Activated CD4-positive, alpha-beta T cell treated with anti-CD3 and anti-CD28 coated beads, Interleukin-2, Interleukin-4, amounts not matched to agents 100 ng/mL and 50 ng/mL, durations not matched to agents 16 hours and 8 hours (primary cell): ENCODE measurements at places on chromosomes 6 and 20.

DNA sequence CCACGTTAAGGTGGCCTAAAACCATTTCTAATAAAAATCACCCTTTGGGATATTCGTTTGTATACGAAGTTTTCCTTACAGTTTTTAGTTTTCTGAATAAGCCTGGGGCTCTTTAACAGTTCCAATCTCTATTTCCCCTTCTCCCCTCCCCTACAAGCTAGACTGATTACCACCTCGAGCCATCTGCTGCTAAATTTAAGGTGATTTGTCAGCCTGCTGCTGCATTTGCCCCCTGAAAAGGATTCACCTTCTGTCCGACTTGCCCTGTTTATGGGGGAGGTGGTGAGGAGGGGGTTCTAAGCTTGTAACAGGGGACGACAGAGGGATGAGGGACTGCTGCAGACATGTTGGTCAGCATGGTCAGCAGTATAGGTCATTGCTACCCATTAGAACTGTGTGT lies 146.3 kb downstream of the JARID2 start:
- no peak for DNase-seq

DNA sequence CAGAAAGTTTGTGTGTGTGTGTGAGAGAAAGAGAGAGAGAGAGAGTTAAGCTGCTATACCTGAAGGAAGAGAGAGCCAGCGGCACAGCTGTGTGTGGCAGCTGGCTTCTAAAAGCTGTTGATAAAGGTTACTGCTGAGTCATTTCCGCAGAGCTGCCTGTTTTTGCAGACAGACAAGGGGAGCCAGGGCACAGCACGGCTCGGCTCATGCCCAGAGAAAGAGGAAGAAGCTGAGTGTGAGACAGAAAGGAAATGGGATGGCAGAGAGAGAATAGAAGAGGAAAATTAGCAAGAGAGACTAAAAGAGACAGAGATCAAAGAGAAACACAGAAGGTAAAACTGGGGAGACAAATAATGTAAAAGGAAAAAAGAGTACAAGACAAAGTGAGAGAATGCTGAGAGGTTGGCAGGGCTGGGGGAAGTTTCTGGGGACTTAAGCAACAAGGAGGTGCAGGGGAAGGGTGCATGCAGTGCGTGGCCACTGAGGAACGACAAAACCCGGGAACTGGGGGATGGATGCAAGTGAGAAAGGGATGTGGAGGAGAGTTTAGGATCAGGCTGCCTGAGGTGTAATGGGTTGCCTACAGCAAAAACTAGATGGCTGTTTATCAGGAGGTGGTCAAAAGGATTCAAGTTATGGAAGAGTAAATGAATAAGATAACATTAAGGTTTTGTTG lies 22.7 kb downstream of the HLA-A start:
- DNase-seq: peak; percentile 93

- DNase-seq: no peak
These were observed 24.7 kb upstream of the UBR2 start for GRCh38 chr6:42539135-42539534.

DNA sequence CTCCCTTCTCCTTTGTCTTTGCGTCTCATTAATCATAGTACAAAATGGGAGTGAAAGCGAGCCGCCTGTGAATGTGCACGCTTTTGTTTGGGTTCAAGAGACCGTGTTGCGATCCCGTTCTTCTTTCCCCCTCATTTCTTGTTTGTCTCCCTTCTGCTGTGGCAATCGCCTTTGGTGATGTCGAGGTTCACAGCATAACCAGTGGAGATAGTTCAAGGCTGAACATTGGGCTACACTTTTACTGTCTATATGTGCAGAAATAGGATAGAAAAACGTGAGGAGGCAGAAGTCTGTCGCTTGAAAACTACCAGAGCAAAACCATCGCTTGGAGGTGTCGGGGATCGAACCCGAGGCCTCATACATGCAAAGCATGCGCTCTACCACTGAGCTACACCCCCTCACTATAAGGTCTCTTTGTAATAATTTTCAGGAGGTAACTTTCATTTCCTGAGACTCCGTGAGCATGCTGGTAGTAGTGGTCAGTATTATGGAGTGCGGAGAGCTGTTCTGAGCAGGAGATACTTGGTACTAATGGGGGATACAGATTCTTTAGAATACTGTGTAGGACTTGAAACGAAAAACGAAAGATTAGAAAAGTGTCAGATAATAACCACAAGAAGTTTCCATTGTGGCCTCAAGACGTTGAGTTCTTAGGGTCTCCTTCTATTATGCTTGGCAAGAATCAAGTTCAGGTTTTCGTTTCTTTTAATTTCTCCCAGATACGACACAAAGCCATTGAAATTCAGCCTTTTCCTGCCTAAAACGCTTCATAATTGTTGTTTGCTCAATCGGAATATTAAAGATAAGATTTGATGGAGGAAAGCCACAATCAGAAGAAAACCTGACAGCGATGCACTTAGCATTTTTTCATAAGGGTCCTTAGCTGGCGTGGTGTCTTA lies 106.6 kb downstream of the TRIM27 start:
- peak; percentile 88 for DNase-seq

DNA sequence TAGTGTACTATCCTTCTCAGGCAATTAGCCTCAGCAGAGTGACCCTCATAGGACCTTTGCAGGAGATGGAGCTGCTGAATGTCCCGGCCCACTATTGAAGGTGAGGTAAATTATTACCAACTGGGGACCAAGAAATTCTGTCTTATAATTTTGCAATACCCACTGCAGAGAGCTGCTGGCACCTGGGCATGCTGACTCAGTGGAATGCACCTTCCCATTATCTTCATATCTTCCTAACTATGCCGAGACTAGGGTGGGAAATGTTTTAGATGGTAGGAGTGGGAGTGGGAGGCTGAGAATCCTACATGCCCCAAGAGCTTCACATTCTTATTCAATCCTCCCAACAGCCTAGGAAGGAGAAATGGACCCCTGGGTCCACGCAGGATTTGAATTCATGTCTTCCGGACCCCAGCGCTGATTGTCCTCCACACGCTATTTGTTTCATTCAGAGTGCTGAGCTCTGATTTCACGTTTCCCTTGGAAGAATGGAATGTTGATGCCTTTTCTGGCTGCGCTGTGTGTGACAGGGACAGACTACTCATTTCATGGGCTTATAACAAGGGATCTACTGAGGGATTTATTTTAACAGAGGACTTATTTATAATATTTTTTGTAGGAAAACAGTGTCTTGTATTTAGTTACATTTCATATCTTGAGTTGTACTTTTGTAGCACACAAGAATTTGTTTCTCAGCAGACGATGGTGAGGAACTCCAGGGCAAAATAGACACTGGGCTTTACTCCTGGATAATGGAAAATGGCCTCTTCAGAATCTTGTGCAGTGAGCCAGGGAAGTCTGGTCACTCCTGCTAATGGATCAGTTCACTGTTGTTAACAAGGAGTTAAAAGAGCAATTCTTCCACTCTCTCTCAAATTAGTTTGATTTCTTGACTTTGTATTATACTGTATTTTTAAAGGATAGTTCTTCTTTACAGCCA lies 66.4 kb downstream of the FYN start:
- no peak for DNase-seq
